Thoracic aorta (tissue), 2 donors: ENCODE measurements at places on chromosomes 3 and 15.

DNA sequence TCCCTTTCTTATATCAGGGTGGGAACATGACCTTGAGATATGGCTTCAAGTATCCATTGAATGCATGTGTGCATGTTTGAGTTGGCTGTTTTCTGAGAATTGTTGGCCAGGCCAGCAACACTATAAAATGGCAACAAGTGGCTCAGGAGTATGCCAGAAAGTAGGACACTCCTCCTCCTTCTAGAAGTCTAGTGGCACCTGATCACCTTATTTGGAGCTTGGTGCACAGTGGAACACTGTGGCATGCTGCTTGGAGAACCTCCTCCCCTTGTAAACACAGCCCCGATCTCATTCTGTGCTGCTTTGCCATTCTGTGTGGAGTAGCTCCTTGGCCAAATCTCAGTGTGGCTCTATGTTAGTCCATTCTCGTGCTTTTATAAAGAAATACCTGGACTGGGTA is 114.8 kb upstream of the NDN start:
- DNase-seq: no peak

DNA sequence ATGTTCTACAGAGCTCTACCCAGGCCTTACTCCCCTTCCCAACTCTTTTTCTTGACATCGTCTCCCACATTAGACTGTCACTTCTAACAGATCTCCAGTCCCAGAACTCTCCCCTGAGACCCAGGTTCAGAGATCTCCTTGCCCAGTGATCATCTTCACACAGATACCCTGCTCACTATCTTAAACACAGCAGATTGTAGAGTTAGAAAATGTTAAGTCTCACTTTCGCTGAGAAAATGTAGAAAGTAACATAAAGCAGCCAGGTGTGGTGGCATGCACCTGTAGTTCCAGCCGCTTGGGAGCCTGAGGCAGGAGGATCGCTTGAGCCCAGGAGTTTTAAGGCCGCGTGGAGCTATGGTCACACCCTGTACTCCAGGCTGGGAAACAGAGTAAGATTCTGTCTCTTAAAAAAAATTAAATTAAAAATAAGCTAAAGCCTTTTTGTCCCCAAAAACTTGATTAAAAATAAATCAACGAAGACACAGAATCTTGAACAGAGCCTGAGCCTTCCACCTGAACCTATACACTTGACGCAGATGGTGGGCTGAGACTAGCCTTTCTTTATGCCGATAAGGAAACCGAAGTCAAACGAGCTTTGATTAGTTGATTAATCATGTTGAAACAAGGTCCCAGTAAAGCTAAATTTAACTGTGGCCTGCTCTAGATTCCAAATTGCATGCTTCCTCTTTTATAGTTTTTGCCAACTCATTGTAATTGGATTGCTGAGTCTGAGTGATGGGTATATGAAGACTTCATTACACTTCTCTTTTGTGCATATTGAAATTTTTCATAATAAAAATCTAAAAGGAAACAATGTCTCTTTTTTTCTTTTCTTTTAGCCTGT is 31.3 kb upstream of the BLM start:
- DNase-seq: no peak

- DNase-seq: no peak
These were observed 1.0 kb downstream of the LRCH3 start for GRCh38 chr3:197791892-197792647.

- no peak for DNase-seq
These were observed 36.7 kb upstream of the MRPS22 start for GRCh38 chr3:139307072-139307491.

DNA sequence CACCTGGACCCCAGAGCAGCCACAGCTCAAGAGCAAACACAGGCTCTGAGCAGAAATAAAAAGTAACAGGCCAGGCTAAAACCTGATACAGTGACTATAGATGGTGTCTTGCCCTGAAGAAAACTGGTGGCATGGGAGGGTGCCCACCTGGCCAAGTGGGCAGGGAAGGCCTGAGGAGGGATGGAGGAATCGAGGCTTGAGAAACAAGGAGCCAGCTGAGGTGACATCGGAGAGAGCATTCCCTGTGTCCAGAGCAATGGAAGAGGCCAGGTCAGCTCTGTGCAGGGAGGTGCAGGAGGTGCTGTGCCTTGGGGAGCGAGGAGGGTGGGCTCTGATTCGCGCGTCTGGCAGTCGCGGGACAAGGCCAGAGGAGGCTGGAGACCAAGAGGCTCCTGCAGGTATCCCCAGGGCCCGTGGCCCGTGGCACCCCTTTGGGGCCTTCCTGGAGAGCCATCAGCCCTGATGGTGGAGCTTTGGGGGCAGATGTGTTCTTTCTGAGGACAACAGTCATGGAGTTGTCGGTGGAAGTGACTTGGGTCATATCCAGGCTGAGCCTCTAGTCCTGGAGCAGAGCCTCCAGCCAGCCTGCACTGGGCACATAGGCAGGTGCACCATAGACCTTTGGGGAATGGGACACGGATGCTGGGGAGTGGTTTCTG is 56.1 kb downstream of the PLXNA1 start:
- no peak for DNase-seq

GRCh38 chr3:187211532-187212195 is 14.4 kb downstream of the RTP1 start:
- DNase-seq: no peak

DNA sequence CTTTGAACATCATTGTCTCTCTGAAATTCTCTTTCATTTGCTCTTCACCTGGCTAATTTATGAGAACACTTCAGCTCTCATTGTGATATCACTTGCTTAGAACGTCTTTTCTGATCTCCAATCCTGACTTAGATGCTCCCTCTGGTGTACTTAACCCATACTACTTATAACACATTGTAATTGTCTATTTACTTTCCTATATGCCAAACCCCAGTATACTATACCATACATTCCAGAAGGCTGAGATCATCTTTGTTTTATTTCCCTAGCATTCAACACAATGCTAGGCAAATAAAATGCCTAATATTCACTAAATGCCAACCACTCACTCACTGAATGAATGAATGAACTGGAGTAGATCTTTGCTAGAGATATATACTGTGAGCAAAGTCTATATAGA is 27.0 kb upstream of the PEX5L start:
- no peak for DNase-seq
